ENCODE measurements at places on chromosomes 5 and 9.
A peak's percentile ranks its signal among the peaks of the same experiment; 100 is the strongest.

- peak; percentile 11 for DNase-seq
Measured at GRCh38 chr5:59528202-59528862, 365.2 kb downstream of the PDE4D start.

DNA sequence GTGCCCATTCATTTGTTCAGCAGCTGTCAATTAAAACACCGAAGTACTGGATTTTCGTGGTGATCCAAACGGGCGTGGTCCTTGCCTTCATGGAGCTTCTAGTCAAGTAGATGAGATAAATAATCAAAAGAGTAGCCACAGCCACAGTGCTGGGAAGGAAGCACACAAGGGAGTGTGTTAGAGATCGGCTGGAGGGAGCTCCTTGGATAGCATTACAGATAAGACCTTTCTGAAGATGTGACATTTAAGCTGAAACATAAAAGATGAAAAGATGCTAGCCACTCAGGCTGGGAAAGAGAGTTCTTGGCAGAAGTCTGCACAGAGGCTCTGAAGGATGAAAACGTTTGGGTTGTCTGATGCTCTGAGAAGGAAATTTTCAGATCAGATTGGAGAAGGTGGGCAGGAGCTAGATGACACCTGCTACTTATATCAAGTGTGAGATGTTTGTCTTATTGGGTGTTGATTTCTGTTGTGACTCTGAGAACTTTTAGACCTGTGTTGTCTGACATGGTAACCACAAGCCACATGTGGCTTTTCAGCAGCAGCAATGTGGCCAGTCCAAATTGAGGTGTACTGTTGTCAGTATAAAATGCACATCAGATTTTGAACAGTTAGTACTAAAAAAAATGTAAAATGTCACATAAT lies 123.9 kb downstream of the TLE4 start:
- no peak for DNase-seq

DNA sequence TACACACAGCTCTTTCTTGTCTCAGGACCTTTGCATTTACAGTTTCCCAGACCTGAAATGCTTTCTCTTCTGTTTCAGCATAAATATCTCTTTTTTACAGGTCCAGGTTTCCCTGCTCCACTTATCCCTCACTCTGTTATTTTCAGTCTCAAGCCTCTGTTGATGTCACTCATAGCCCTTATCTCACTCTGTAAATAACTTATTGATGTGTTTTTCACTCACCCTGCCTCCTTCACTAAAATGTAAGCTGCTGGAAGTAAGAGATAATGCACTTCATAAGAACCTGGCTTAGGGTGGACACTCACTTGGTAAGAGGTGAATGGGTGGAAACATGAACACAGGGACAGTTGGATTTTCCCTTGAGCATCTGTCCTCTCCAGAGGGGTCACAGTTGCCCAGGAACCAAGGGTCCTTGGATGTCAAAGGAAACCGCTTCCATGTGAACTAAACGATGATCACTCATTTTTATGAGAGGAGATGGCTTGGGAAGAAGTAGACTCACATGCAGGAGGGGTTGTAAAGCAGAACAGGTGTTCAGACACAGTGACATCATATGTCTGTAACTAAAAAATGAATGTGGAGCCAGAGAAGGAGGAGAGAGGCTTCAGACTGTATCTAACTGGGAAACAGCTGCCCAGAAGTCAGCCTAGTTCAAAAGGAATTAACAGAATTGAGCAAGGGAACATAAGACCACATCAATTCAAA lies 5.5 kb upstream of the HTR4 start:
- DNase-seq, result no peak

GRCh38 chr9:85742597-85742936 lies 813 bp upstream of the AGTPBP1 start:
- no peak for DNase-seq

DNA sequence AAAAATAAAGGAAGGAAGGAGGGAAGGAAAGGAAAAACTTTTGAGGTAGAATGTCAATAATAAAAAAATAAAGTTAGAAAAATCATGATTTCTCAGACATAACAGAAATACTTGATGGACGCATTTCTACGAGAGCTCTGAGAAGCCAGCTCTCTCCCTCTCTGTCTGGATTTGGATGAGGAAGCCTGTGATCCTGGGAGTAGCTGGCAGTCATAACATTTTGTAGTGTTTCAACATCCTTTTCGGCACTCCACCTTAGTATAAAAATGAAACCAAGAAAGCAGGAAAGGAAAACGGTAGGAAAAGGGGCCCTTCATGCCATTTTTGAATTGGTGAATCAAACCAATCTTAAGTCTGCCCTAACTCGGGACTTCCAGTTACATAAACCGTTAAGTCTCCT lies 321.3 kb downstream of the EPB41L4A start:
- no peak for DNase-seq

DNA sequence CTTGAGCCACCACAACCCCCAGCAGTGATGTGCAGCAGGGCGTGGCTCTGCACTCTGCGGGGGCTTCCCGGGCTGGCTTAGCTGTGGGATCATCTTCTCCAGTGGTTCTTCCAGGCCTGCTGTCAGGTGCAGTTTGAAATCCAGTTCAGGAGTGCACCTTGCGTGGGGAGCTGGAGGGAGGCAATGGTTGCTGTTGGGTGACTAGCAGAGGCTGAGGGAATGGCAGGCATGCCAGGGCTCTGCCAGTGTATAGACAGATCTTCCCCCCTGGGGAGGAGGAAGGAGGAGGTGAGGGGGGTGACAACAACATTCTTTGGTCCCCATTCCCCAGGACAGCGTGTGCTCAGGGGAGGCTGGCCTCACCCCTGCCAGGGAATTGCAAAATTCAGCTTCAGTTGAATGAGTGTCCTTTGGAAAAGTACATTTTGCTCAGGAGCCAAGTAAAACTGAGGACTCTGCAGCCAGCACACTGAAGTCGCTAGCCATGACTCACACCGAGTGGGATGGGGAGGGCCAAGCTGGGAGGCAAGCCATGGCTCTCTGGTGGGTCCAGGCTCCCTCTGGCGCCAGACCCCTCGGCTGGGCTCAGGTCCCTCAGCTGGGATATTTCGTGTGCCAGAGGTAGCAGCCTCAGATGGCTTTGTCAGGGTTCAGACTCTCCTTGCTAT lies 35.0 kb downstream of the ERGIC1 start:
- DNase-seq, result peak; percentile 92

- DNase-seq, result no peak
Measured at GRCh38 chr5:67123819-67124218, 72.8 kb downstream of the CD180 start.

GRCh38 chr9:81575956-81576355 lies 113.4 kb downstream of the TLE1 start:
- peak; percentile 82 for DNase-seq

- DNase-seq, result no peak
Measured at GRCh38 chr5:96149546-96149945, 187.9 kb upstream of the ELL2 start.

DNA sequence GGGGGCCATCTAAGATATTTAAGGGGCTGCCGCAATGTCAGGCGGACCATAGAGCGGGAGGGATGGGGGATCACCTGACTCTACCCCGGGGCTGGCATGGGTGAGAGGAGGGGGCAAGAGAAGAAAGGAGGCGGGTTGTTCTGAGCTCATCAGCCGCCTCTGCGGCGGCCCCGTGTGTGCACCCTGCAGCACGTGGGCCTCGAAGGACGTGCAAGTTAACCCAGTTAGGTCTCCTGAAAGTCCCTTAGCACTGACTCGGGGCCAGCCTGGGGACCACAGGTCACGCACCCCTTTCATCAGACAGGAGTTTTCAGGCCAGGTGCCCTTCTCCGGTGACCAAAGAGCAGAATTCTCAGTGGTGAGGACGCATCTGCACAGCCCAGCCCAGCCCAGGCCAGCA lies 58.0 kb downstream of the UBE2QL1 start:
- DNase-seq, result no peak
